Occipital lobe (tissue), 3 donors: ENCODE measurements at places on chromosomes 13 and 19.
A peak's percentile ranks its signal among the peaks of the same experiment; 100 is the strongest.

- DNase-seq: no peak
Observed at GRCh38 chr13:75651013-75651412, 14.9 kb downstream of the LMO7 start.

DNA sequence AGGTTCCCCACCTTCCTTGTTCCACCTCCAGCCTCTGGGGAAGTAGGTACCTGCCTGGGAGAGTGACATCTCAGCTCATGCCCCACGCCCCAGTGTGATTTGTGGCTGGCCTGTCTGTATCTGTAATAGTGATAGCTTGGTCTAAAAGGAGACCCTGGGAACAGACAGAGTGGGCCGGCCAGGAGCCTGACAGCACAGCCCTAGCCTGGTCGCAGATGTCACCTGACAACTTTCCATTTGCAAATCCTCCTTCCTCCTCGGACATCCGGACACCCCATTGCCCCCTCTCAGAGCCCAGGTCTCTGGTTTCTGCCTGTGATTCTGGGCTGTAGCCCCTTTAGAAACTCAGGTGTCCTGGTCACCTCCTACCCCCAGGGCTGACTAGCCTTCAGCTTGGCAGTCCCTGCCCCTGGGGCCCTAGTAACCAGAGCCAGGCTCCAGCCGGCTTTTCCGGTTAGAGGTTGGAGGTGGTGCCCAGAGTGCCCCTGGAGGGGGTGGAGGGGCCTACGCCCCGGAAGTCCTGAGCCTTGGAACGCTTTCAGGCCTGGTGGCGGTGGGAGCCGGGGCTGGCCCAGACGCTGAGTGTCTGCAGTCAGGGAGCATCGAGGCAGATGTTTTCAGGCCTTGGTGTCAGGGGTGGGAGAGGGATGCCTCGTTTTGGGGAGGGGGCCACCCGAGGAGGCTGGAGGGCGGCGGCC is 6.5 kb downstream of the LRRC8E start:
- no peak for DNase-seq

DNA sequence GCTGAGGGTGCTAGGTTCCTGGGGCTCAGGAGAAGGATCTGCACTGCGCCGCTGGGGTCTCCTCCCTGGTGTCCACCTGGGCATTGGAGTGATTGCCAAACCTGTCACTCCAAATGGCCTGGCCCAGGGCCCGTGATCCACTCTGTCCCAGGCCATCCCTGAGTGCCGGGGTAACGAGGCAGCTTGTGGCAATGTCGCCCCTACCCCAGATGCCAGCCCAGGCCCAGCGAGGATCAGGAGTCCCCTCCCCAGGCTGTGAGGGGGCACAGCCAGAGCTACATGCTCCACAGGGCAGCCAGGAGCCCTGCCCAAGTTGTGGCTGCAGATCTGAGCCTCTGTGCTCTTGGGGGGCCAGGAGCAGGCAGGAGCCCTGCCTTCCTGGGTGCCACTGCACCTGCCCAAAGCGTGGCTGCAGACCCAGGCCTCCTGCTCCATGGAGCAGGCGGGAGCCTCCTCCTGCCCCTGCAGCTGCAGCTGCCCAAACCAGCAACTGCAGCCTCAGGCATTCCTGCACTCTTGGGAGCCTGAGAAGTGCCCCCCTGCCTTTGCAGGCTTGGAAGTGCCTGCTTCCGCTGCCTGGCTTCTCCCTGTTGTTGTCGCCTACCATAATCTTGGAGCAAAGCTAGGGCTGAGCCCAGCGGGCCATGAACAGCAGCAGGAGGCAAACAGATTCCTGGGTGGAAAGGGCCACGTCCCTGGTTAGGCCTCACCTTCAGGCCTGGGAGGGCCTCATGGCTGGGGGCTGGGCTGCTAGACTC is 4.6 kb downstream of the IGFL4 start:
- no peak for DNase-seq

- no peak for DNase-seq
Observed at GRCh38 chr13:114072421-114072820, 60.0 kb downstream of the RASA3 start.

DNA sequence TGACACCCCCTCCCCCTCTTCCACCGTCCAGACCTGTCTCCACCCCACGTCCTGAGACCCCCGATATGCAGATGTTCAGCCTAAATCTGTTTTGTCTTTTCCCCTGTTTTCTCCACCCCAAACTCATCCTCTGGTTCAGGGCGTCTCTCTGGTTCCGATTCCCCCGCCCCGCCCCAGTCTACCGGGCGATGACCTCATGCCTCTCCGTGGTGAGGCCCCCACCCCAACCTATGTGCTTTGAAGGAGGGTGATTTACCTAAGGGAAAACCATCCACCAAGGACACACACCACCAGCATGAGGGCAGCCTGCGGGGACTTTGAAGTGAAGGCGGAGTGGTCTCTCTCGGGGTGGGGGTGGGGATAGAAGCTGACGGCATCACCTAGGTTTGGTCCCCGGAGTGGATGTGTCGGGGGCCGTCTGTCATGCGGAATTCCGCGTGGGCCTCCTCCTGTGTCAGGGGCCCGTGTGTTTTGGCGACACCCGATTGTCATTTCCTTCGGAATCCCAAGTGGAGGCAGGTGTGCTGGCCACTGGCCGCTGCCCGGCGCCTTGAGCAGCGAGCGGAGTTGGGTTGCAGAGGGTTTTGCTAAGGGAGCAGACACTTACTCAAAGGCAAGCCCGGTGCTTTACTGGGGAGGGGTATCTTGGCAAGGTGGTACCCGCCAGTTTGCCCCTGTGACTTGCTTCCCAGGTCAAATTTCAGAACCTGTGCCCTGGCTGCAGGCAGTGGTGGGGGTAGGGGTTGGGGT is 1.4 kb downstream of the FZR1 start:
- DNase-seq: no peak

DNA sequence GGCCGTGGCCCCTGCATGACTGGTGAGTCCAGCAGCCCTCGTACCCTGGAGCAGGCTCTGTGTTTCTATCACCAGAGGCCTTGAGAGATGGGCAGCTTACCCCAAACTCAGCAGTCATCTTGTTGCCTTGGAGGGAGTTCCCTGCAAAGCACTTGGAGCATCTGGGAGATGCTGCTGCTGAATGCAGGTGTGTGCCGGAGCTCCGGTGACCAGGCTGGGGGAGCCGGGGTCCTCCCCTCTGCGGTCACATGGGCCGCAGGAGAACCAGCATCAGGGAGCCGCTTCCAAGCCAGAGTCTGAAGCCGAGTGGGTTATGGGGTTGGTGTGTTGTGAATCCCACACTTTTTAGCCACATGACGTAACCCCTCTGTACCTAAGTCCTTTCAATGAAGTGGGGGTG is 82.8 kb downstream of the TEX29 start:
- DNase-seq: no peak

DNA sequence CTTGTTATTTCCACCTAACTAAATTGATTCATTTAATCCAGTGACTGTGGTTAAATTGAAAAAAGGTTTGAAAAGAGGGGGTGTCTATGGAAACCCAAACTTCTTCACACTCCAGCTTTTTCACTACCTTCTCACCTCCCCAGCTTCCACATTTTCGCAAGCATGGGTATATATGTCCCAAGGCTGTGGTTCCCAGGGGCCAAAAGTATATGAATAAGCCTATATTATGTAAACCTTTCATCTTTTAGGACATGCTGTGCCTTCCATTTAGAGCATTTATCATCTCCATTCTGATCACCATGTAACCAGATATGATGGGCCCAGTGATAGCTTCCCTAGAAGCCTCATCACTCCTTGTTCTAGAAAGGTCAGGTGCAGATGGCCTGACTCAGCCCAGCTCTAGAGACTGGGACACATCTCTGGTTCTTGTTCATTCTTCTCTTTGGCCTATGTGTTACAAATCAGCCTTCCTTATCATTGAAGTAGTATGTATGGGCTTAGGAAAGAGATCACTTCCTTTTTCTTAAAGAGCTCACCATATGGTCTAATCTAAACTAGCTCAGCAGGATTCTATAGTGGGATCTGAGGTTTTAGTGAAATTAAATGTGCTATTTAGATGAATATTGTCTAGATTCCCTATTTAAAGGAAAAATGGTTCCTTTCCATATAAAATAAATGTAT is 19.5 kb upstream of the ARL11 start:
- DNase-seq: no peak

- DNase-seq: no peak
Observed at GRCh38 chr19:8910775-8911414, 78.7 kb downstream of the MBD3L1 start.

DNA sequence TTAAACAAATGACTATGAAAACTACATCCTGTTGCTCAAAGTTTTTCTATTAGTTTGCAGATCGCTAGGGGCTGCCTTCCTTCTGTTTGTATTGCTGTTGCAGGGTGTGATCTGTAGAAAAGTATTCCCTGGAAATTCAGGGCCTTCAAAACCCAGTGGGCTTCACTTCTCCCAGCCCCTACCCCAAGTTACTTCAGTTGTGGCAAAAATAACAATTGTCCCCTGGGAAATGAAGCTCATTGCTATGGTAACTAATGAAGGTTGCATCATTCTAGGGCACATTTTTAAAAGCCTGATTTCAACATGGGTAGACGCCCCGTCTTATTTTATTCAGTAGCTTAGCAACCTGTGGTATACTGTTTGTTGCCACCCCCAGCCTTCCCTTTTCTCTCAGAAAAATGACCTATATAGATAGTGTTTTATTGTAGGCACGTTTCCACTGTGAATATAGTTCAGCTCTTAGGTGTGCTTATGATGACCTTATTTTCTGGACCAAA is 60.9 kb downstream of the WDFY2 start:
- no peak for DNase-seq

DNA sequence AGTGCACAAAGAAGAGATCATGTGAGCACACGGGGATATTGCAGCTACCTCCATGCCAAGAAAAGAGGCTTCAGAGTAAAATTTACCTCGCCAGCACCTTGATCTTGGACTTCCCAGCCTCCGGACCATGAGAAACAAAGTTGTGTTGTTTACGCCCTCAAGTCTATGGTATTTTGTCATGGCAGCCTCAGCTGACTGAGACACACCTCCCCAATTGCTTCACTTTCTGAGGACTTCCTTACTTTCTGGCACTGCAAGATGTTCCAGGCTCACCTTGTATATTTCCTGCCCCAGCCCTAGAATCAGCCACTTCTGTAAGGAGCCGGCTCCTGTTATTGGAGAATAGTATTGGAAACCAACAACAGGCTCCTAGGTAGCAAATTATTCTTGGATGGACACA is 6.6 kb upstream of the CEBPG start:
- DNase-seq: no peak

GRCh38 chr19:16061943-16062342 is 14.4 kb upstream of the TPM4 start:
- DNase-seq: no peak

GRCh38 chr13:31150315-31150985 is 11.3 kb downstream of the HSPH1 start:
- DNase-seq: no peak

GRCh38 chr13:72505376-72505775 is 222.1 kb downstream of the MZT1 start:
- no peak for DNase-seq

GRCh38 chr13:107450931-107451330 is 764.4 kb downstream of the LIG4 start:
- peak; percentile 16 for DNase-seq

DNA sequence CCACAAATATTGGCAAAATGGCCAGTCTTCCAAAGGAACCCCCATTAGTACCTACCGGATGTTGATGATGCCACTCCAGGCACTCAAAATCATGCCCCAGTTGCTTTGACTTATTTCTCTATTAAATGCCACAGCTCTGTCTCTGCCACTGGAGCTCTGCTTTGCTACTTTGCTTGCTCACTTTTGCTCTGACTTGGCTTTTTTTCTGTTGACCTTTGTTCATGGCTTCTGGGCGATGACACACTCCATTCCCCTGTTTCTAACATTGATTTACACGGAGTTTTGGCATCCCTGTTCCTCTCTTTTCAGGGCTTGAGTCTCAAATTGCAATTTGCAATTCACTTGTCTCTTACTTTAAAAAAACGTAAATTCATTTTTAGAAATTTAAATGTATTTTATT is 217.1 kb upstream of the SPRY2 start:
- no peak for DNase-seq

- DNase-seq: no peak
Observed at GRCh38 chr13:42820451-42820850, 39.1 kb downstream of the FAM216B start.

DNA sequence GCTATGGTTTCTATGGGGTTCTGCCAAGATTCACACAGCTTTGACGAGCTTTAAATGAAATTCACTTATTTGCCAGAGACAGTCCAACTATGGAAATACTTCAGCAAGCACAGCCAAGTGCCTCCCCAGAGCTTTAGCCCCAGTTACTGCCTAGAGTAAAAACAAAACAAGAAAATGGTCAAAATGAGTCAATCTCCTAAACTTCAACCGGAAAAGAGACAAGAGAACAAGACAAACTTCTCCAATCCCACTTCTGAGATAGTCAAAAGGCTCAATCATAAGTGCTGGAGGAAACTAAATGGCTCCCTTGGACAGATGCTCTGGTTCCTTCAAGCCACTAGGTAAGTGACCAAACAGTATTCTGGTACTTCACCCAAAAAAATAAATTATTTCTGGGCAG is 65.8 kb downstream of the KATNAL1 start:
- no peak for DNase-seq

- no peak for DNase-seq
Observed at GRCh38 chr13:41978007-41978406, 17.1 kb upstream of the VWA8 start.

DNA sequence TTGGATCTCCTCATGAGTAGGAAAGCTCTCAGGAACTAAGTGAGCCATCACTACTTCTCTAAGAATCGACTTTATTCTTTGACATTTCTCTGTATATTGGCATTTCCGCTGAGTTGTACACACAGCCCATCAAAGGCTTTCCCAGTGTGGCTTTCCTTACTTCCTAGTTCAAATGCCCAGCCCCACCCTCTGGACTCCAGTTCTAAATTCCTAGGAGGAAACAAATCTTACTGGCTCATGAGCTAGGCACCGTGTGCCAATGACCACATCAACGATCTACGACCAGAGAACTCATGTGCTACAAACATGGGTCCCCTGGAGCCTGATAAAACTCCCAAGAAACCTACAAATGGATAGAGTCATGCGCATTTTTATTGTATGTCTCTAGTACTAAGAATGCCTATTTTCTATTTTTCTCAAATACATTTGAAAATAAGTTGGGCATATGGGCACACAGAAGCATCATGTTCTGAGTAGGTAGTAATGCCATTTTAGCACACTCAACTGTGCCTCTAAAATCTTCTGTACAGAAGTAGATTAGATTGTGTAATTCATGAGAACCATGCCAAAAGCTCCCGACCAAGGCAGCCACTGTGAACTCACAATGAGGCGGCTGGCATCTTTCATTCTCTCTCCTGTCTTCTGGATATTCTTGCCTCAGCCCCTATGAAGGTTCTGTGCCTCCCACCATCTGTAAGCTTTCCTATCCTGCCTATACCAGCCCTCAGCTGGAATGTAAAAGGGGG is 10.5 kb upstream of the RAP2A start:
- peak; percentile 15 for DNase-seq

DNA sequence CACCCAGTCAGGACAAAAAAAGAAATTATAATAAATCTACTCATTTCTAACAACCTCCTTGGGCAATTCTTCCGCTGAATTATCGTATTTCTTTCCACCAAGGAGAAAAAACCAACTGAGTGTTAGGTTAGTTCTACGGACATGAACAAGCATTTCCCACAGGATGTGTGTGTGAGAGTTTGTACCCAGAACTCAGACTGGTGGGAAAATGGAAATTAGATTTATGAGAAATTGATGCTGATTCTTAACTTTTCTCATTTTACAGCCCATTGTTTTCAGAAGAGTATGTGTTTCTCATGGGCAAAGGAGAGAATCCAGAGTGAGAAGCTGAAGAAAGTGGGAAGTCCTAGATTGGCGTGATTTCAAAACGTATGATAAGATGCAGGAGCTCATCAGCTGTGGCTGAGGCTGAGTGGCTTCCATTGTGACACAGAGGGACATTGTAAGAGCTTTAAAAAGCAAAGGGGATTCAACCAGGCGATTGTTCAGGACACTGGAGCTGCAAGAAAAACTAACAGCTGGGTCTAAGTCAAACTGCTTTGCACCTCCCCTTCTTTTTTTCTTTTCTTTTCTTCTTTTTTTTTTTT is 184.7 kb upstream of the ARGLU1 start:
- no peak for DNase-seq
